ENCODE measurements at places on chromosomes 7 and 10.

- DNase-seq = no peak
Observed at GRCh38 chr10:9535744-9536143, 1481.3 kb downstream of the GATA3 start.

DNA sequence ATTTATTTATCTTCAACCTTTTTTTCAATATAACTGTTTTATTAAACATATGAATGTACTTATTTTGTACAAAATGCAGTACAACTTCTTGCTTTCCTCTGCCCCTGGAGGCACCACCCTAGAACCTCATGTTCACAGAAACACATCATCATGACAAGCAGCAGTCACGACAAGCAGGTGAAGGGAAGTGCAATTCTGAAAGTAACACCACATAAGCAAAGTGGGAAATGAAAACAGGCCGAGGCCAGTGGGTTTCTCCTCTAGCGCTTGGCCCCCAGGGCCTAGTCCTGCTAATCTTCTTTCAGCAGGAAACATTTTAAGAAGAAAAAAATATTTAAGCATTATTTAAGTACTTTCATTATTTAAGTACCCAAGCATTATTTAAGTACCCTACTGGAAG lies 598.1 kb downstream of the SH2D4B start:
- DNase-seq = no peak

GRCh38 chr7:70893971-70894715 lies 237.8 kb upstream of the GALNT17 start:
- DNase-seq = no peak

DNA sequence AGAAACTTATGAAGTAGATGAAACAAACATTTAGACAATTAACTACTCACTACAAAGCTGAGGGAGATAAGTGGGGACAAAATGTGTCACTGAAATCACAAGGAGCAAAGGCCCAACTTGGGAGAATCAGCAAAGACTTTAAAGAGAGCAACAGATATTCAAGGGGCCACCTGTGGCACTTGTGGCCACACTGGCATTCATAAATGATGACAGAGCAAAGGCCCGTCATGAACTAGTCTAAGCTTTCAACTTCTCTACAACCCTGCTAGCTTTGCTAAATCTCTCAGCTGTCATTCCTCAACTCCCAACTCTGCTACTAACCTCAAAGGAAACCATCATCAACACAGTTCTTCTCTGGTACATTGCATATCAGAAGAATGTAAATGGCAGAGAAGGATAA lies 178.4 kb downstream of the CPEB3 start:
- no peak for DNase-seq

DNA sequence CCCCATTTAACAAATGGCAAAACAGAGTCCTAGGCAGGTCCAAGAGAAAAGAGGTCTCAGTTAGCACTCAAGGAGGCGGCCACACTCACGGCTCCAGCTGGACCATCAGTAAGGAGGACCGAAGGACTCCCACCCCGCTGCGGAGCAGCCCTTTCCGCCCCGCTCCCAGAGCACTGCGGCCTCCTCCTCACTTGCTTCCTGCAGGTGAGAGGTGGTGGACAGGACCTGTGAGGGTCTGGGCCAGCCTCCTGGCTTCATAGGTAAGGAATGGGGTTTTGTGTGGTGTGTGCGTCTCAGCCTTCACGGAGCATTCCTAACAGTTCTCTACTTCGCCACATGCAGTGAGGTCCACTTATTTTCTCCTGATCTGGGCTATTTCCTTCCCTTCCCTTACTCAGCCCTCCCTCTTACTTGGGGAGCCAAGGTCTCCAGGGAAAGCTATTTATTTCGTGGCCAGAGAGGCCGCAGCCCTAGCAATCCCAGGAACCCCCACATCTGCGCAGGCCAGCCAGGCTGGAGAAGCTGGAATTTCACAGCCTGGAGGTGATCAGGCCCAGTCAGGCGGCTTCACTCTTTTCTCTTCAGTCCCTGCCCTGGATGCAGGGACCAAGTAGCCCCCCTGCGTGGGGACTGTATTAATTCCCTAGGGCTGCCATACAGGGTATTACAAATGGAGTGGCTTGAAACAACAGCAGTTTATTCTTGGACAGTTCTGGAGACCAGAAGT lies 45.9 kb downstream of the ZNF783 start:
- no peak for DNase-seq

- no peak for DNase-seq
Observed at GRCh38 chr10:67971311-67971710, 86.9 kb downstream of the SIRT1 start.

GRCh38 chr7:16606704-16607103 lies 38.9 kb downstream of the ANKMY2 start:
- DNase-seq = no peak

Measured in trophoblast cell (in vitro differentiated cells and primary cell).